Stimulated activated CD4-positive, alpha-beta T cell treated with anti-CD3 and anti-CD28 coated beads, Interleukin-12 subunit alpha, Interleukin-12 subunit beta, amount 100 ng/mL, for 24 hours (primary cell): ENCODE measurements at places on chromosomes 16 and 17.

DNA sequence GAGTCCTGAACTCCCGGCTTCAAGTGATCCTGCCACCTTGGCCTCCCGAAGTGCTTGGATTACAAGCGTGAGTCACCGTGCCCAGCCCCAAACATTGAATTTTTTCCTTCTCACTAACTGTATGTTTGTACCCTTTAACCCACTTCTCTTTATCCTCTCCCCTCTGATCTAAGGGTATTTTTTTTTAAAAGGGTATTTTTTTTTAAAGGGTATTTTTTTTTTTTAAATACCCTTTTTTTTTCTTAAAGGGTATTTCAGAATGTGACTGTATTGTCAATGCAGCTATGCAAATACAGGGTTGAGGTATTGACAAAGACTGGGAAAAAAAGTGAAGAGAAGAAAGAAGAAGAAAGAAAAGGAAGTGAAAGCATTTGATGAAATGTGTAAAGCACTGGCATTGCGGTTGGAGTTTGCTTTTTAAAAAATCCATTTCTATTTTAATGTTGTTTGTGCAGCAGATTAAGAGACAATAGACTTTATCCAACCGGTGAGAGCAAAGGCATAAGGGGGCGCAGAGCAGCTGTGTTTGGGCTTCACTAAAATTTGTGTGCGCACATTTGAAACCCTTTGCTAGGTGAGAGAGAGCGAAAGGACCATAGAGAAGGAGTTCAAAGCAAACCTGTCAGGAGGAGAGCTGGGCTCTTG, 42.4 kb downstream of the SYT17 start:
- no peak for DNase-seq

DNA sequence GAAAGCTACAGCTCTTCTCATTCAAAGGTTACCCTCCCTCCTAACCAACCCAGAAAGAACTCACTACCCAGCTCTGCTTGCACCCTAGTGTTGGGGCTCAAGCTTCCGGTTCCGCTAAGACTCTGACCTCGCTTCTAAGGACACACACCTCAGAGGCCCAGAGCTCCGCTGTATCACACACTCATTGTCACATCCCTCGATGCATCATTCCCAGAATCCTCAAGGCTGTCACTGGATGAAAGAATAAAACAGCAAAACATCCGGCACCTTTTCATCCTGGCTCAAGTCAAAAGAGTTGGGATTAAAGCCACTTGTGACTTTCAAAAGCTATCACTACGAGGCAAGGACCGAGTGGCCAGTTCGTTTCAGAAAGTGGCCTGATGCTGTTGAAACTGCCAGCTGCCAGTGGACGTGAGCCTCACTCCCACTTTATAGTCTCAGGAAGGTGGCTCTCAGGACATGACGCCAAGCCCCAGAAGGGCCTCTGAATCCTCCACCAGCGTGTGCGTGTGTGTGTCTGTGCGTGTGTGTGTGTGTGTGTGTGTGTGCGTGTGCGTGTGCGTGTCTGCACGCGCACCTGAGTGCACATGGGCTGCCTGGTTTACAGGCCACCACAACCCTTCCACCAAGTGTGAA, 29.0 kb downstream of the ZFHX3 start:
- DNase-seq = no peak

DNA sequence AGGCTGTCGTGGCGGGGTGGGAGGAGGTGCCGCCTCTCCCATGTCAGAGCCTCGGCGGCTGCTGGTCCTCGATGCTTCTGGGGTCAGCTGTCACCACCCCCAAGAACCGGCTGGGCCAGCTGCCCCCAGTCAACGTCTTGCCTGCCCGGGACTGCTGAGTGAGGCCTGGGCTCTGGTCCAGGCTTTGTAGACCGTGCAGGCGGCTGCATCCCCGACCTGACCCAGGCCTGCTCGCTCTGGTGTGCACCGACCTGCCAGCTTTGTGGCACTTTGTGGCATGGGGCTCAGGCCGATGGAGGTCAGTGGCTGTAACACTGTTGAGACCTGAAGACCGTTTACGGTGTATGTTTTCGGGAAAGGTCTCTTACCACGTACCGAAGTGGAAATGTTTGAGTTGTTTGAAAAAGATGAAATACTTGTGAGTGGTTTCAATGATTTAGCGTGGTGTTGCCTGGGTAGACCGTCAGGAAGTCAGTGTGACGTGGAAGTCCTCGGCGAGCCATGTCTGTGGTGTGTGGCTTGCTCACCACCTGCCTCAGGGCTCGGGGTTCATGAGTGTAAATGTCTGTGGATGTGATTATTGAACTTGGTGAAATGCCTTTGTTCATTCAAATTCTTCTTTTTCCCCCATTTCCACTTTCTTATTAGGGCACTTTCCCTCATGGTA, 53.2 kb upstream of the ZNF750 start:
- DNase-seq = no peak

DNA sequence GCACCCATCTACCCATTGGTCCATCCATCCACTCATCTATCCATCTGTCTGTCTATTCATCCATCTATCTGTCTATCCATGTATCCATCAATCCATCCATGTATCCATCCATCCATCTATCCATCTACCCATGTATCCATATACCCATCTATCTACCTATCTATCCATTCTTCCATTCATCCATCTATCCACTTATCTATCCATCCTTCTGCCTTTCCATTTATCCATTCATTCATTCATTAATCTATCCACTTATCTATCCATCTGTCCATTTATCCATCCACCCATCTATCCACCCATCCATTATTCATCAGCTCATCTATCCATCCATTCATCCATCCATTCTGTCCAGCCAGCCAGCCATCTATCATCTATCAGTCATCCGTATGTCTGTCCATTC, 21.5 kb downstream of the TRIM25 start:
- DNase-seq = no peak

GRCh38 chr17:55190748-55191147, 74.0 kb upstream of the HLF start:
- no peak for DNase-seq

DNA sequence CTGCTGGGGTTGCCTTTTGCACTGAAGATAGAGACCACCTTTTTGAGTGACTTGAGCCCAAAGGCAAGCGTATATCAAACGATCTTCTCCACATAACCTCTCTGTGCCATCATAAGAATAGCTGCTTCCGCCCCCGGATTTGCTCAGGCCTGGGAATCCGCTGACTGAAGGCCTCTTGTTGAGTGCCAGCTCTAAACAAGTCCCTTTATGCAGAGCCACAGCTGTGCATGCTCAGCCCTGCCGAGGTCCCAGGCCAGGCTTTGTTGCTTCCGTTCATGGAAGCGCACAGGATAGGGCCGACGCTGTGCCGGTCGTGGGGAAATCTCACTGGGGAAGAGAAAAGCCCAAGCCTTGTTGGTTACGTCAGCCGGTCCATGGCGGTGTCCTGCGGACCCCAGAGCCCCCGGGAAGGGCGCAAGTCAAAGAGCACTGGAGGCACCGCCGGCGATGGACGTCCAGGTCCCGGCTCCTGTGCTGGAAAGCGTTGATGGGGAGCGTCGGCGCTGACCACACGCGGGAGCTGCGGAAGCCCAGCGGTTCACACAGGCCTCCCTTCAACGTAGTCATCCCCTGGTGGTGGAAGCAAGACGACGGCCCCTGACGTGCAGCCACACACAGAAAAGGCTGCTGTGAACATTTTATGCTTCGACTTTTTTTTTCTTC, 23.5 kb upstream of the RPL13 start:
- DNase-seq = no peak

DNA sequence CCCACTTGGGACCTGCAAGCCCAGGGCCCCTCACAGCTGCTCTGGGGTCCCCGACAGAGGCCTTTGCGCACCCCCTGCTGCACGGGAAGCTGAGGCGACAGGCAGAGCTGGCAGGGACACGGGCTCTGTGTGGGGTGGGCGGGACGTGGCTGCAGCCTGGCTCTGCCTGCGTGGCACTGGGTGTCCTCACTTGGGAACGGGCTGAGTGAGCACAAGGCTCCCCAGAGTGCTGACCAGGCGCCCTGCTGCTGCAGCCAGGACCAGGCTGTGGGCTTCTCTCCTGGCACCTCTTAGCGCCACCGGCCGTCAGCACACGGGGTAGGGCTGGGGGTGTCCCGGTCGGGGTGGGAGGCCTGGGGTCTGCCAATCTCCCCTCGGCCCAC, 6.6 kb downstream of the C1QTNF8 start:
- no peak for DNase-seq

GRCh38 chr16:85628645-85629044, 15.5 kb downstream of the GSE1 start:
- DNase-seq = no peak
